AG20443 (cell line): ENCODE measurements at places on chromosomes 1 and 21.

DNA sequence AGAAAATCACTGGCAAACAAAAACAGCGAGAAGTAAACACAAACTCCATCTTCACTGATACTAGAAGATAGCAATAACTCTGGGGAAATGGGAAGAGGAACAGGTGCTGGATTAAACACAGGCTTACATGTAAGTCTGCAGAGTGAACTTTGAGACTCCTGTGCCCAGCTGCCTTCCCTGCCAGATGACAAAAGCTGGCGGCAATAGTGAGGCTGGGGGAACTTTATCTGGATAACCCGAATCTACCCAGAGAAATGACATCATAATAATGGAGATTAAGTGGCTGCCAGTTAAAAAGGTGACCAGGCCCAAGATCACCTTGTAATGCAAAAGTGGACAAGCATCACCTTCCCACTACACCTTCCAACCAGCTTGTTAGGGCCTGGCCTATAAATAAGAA, 184.5 kb downstream of the CHRM3 start:
- DNase-seq = no peak

DNA sequence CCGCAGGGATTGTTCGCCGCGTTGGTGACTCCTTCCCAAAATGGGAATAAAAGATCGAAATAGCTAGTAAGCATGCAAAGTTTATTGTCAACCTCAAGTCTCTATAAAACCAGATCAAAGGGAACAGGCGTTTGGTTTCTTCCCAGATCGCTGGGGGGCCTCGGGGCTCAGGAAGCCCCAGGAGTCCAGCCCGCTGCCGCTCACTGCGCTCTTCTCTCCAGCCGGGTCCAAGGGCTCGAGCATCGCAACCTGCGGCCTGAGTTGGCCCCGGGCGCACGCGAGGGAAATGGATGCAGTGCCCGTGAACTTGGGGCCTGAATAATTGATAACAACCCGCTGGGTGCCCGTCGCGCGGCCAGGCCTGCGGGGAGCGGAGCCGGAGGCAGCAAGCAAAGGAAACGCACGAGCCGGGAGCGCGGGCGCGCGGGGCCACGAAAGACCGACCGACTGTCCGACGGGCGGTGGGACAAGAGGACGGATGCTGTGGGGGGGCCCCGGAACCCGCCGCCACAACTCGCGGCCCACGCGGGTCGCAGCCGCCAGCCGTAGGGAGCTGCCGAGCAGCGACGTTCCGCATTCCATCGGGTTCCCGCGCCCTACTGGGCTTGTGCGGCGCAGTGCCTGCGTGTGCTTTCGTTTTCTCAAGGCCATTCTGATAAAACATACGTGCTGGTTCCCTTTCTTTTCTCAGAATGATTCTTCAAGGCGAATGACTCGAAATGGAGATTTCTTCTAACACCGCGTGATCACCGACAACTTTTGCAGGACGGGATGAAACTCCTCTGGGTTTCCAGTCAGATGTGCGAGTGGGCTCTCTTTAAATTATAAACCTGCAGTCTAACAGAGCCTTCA, 14.0 kb upstream of the ALX3 start:
- DNase-seq = peak; percentile 72

DNA sequence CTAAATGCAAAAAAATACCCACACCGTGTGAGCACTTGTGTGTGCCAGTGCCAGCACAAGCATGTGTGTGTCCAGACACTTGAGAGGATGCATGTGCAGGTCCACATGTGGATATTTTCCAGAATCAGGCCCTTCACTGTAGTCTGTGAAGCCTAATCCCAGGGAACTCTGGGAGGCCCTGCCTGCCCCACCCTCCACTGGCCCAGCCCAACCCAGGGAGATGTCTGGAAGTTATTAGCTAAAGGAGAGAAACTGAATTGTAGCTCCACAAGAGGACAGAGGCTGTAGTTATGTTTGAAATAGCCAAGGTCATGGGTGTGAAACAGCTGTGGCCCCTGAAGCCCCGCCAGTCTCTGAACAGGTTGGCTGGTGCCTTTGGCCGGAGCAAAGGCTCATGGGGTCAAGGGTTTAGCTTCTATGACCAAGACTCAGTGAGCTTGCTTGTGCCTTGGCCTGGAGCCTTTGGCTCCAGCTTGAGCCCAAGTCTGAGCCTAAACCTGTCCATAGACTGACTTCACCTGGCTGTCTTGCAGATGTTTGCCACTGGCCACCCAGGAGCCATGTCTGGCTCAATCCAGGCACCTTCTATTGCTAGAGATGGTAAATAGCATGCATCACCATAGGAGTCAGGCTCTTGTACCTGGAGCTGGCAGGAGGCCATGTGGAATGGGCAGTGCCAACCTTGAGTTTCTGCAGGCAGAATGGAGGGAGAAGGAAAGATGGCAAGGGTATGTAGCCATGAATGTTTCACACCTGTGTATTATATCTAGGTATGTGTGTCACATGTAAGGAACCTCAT, 69.9 kb downstream of the TMEM53 start:
- peak; percentile 48 for DNase-seq

DNA sequence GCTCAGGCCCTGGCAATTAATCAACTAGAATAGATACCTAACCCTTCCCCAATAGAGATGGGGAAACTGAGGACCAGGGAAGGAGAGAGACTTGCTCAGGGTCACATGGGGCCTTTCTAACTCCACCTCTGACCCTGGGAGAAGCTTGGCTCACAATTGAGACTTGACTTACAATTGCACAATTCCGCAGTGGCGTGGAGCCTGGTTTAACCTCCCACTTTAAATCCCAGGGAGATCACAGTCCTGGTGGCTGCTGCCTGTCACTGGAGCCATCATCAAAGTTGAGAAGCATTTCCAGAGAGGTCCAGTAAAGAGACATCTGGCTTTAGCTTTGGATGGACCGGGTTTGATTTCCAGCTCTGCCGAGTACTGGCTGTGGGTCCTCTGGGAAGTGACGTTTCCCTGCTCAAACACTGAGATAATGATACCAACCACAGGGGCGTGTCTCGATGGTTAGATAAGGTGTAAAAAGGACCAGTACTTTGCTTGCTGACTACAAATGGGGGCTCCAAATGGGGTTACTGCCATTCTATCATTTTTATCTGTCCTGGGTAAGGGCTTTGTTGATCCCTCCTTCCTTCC, 39.3 kb downstream of the TRIM62 start:
- no peak for DNase-seq

- DNase-seq = no peak
Measured at GRCh38 chr21:38494251-38494642, 4.0 kb downstream of the ERG start.

DNA sequence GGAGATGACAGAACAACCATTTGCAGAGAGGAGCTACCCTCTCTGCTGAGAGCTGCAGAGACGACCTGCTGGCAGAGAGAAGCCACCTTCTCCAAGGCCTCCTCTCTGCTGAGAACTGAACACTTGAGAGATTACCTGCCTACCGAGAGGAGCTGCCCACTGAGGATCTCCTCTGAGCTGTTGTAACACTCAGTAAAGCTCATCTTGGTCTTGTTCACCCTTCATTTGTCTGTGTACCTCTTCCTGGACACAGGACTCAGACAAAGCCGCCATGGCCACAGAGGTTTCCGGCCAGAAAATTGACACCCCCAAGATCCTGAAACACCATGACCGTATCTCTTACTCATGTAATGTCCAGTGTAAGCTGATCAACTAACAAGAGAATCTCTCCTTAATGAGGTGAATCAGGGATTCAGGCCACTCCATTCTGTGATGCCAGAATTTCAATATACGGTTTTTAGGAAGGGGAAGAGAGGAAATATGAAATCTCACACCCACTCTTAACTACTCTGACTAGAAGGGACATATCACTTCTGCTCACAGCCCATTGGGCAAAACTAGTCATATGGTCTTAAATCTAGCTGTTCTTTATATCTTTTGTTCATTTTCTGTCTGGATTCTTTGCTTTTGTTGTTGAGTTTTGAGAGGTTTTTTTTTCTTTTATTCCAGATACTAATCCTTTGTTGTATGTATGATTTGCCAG, 83.8 kb downstream of the RHOU start:
- no peak for DNase-seq

- DNase-seq = no peak
Measured at GRCh38 chr1:110463725-110464124, 12.8 kb downstream of the PROK1 start.

DNA sequence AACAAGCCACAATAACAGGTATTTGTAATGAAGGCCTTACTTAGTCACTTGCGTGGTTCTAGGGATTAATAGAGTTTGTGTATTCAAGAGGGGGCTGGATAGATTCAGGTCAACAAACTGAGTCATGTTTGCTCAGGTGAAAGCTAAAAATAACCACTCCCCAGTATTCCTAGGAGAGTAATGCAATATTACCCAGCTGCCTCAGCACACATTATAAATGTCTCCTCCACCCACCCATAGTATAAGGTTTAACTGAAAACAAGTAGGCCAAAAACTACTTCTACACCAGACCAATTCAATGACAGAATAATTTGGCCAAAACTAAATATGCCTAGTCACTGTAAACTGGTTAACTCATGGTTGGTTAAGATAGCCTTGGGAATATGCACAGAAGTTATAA, 34.4 kb downstream of the WLS start:
- no peak for DNase-seq

DNA sequence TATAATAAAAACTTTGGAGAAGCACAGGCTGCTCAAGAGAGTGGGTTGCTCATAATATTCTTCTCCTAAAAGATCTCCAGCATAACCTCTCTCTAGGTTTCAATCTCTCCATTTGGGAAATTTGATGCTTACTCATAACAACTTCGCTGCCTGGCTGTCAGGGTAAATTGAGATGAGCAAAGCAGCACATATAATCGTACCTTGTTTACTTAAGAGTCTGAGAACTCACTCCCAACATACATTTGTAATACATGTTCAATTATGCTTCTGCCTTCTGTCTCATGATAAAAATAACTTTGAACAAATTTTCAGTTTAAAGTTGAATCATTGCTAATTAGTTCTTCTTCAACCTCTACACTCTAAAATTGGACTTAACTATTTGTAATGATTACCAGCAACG, 68.9 kb downstream of the DUSP10 start:
- DNase-seq = no peak

GRCh38 chr1:74654708-74655107, 18.9 kb downstream of the ERICH3 start:
- DNase-seq = no peak

DNA sequence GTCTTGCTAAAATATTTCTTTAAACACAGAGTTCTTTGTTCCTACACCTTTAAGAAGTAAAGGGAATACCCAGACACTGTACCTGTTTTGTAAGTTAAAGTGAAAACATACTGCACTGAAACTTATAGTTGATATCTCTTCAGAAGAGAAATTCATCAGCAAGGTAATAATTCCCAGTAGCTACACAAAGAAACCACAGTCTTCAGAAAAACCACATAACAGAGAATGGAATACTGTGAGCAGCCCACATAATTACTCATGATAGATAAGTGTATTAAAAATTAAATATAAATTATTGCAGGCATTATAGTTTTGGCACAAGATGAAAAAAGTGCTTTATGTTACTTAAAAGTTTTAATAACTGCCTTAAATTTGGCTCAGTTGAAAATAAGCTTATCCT, 276.6 kb downstream of the SETD4 start:
- DNase-seq = no peak

- peak; percentile 20 for DNase-seq
Measured at GRCh38 chr1:55353707-55354620, 138.8 kb upstream of the USP24 start.

GRCh38 chr1:169949139-169949538, 55.4 kb upstream of the SCYL3 start:
- peak; percentile 7 for DNase-seq

DNA sequence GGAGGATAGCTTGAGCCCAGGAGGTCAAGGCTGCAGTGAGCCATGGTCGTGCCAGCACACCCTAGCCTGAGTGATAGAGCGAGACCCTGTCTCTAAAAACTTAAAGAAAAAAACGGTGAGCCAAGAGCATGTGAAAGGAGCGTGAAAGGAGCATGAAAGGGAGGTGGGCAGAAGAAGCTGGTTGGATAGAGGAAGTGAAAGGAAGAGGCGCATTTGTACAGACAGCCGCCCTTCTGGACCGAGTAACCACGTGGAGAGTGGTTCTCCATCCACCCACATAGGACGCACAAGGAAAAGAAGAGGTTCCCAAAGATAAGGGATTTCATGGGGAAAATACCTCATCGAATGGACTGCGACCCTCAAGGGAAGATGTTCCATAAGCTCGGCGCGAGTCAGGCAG, 60.4 kb upstream of the IFNAR2 start:
- DNase-seq = no peak

GRCh38 chr1:200364831-200365230, 45.0 kb downstream of the ZNF281 start:
- no peak for DNase-seq

DNA sequence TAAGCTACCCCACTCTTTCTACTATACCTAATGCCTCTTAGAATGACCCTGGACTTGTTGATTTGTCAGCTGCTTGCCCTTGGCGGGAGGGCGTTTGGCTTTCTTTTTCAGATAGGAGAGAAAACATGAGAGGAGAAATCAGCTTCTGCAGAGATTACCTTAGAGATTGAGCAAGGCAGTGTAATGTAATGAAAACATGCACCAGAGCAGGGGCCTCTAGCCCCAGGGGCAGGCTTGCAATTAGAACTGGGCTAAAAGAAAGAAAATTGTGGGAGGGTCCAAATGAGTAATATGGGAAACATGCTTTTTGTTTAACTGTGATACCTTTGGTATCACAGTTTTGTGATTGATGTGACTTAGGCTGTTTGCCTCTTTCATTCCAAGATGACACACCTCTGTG, 89.7 kb downstream of the PBX1 start:
- no peak for DNase-seq

GRCh38 chr1:171740987-171741871, 636 bp downstream of the VAMP4 start:
- DNase-seq = peak; percentile 54

DNA sequence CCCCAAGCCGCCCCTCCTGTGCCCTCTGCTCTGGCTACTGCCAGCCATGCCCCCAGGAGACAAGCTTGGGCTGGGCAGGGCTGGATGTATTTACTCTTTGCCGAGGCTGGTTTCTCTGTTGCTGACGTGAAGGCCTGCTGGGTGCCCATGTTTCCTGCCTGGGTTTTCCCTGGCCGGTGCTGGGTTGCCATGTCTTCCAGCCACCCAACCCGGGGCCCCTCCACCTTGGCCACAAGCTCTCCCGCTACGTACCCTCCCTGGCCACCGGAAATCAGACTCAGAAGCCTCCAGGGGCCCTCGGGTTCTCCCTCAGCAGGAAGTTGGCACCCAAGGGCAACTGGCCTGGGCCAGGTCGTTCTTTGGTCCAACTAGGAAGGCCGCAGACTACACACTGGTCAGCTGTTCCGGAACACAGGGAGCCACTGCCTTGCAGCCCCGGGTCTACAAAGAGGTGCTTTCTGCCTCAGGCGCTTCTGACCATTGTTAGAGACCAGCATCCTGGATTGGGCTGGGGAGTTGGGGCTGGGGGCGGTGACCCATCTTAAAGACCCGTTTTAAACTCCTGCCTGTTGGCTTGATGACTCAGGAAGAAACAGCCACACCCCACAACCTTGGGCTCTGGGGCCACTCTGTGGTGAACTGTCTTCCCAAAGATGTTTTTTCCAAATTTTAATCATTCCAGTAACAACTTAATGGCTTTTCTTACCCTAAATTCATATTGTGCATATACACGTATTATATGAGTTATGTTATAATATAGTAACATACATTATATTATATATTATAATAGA, 71.2 kb upstream of the RUNX3 start:
- DNase-seq = no peak
